ENCODE measurements at places on chromosomes 11 and 22.

DNA sequence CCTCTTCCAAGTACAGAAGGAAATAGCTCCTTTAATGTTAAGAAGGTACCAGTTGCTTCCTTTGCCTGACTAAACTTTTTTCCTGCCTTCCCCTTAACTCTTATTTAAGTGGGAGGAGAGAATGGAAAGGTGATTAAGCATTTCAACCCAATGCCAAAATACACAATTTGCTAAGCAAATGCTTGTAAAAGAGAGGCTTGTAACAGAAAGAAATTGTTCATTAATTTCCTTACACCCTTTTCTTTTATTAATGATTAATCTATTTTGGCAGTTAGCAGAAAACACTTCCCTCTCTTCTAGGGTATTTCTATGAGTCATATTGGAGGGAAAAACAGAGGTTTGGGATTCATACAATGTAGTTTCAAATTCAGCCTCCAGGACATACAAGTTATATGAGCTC is 427.6 kb upstream of the FAT3 start:
- DNase-seq = no peak

DNA sequence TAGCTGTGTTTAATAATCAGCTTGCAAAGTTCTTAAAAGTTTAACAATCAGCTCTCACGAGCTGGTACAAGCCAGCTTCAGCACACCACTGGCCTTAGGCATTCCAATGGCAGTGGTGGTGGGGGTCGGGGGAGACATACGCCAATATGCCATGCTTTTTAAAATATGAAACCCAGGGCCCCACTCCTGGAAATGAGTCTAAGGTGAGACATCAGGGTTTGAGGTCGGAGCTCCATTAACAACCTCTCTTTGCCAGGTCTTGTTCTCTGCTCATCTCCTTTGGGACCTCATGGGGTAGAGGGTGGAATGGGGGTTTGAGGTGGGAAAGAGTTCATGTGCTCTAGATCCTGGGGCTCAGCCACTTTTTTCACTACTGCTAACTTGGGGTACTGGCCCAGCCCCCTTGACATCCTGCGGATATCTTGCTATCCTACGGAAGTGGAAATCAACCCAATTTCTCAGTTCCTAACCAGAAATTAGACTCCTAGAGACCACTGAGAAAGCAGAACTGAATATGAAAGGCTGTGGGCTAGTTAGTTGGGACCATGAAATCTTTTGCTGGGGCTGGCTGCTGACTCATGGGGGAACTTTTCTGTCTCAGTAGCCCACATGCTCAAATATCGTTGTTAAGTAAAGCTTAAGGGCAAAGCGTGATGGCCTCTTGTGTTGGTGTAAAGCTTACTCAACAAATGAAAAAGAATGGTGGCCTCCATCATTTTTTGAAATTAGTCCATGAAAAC is 90.1 kb downstream of the PDHX start:
- no peak for DNase-seq

GRCh38 chr11:23413057-23413456 is 552.8 kb upstream of the CCDC179 start:
- no peak for DNase-seq

GRCh38 chr22:41915035-41915785 is at the start of gene SHISA8:
SHISA8 (minus strand) TSS chr22:41915074; CDS start chr22:41914667, 407 bp downstream.
- DNase-seq = peak; percentile 79

DNA sequence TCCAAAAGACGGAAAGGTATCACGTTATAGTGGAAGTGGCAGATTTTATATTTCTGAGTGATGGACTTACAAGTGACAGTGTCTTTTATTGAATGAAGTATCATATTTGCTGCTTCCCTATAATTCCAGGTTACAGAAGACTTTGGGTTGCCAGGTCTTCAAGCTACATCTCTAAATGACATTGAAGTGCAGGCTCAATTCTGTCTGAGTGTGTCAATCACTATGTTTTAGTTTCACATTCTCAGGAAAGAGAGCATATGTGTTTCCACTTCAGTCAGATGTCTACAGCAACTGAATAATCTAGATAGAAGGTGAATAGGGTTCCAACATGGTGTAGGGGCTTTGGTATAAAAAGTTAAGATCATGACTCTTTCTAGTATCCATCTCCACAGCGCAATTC is 492.7 kb upstream of the API5 start:
- DNase-seq = no peak

GRCh38 chr11:102666331-102666957 is 39.1 kb downstream of the MMP27 start:
- DNase-seq = peak; percentile 66

DNA sequence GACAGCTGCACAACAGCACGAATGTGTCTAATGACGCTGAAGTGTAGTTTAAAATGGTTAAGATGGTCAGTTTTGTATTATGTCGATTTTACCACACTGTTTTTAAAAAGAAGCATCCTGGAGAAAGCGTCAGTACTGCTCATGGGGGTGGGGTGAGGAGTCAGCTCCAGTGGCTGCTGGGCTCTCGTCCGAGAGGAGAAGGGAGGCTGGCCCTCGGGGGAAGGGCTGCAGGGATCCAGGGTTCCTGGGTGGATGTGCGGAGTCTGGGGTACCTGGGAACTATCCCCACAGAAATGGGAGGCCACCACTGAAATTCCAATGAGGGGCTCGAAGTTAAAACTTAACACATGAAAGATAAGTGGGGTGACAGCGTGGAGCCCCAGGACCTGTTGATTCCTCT is 11.9 kb downstream of the C11orf21 start:
- DNase-seq = no peak

GRCh38 chr11:92048415-92048814 is 176.2 kb upstream of the FAT3 start:
- DNase-seq = no peak

DNA sequence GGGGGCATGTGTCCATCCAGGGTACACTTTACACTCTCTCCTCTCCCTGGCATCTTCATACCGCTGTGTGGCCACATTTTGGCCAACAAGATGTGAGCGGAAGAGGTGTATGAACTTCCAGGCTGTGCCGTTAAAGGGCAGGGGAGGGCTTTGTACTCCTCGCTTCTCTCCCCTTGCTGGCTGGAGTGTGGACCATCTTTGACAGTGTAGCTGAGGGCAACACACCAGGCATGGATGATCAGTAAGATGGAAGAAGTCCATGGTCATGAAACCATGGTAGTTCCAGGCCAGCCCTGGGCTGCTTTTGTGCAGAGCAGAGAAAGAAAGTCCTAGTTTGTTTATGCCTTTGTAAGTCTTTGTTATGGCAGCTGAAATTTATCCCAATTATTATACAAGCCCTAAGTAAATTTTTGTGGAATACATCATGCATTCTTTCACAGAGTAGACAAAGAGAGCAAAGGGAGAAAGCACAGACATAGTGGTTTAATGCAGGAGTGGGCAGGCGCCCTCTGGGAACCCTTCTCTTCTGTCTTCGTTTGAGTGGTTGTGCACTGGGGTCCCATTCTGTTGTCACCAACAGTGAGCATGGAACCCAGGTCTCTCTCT is 70.4 kb downstream of the FBXO7 start:
- DNase-seq = no peak

DNA sequence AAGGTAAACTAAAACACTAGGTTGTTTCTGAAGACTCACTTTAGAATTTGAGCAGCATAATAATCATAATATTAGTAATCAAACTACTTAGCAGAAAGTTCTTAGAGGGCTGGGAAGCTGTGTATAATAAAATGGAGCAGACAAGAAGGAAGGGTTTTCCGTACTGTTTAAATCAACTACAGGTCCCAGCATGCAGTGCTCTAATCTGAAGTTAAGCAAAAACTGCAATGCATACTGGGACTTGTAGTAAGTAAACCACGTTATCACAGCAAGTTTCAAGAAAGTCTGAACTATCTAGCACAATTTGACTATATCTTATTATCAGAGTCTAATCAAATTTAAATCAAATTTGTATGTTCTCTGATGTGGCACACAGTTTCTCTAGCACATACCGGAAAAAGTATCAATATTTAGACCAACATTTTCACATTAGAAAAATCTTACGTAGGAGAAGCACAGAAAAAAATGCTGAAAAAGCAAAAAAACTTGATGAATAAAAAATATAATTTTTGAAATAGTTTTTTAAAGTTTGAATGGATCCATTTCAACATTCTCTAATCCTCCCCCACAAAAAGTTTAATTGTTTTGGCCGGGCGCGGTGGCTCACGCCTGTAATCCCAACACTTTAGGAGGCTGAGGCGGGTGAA is 8.2 kb downstream of the PHF21A start:
- DNase-seq = peak; percentile 73

DNA sequence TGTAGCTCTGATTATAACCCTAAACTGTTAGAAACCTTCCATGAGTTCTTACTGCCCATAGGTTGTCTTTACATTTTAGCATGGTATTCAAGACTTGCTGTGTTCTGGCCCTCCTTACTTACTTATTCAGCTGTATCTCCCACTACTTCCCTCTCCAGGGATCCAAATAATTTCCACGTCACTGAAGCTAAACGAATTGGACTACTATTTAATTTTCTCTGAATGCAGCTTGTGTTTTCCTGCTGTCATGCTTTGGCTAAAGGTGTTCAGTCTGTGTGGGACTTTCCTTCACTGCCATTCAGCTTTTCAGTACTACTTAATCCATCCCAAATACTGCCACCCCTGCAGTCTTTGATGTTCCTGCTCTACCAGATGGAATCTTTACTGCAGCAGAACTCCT is 88.3 kb downstream of the UVRAG start:
- peak; percentile 59 for DNase-seq

DNA sequence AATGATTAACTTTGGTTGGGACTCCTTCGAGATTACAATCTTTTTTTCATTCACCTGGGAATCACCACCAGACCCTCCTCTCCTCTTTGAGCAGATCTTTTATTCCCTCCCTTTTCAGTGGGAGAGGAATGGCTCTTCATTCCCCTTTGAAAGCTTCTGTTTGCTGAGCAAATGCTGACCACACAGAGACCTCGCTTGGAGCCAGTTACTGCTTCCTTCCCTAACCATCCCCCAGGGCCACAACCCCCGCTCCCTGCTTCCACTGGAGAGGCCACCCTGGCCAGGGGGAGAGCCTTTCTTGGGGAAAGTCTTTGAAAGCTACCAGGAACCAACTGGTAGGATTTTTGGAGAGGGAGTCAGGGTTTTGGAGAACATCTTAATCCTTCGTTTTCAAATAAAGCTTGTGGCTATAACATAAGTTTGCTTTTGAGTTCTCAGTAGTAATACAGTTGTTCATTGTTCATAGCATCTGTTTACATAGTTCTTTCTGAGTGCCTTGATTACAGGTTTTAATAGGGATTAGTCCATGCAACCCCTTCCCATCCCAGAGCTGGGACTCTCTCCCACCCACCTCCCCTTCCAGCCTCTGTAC is 138.4 kb downstream of the DBX1 start:
- DNase-seq = peak; percentile 76

DNA sequence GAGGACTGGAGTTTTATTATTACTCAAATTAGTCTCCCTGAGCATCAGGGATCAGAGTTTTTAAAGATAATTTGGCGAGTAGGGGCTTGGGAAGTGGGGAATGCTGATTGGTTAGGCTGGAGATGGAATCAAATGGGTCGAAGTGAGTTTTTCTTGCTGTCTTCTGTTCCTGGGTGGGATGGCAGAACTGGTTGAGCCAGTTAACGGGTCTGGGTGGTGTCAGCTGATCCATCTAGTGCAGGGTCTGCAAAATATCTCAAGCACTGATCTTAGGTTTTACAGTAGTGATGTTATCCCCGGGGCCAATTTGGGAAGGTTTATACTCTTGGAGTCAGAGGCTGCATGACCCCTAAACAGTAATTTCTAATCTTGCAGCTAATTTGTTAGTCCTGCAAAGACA is 1.1 kb downstream of the OR5A2 start:
- DNase-seq = no peak

DNA sequence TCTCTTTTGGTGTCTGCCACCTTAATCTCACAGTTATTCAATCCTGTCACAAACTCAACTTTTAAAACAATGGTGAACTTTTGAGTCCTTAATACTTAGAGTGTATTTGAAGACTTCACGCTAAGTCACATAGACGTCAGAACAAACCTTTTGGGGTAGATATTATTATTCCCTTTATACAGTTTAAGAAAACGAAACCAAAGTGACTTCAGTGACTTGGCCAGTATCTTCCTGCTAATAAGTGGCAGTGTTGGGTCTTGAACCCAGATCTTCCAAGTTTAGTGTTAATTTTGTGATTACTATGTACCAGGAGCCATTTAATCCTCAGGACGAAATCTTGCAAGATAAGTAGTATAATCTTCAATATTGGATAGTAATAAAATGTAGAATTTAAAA is 691 bp downstream of the CEP295 start:
- DNase-seq = no peak

- DNase-seq = no peak
Measured at GRCh38 chr11:13214276-13214675, 63.3 kb upstream of the BMAL1 start.

DNA sequence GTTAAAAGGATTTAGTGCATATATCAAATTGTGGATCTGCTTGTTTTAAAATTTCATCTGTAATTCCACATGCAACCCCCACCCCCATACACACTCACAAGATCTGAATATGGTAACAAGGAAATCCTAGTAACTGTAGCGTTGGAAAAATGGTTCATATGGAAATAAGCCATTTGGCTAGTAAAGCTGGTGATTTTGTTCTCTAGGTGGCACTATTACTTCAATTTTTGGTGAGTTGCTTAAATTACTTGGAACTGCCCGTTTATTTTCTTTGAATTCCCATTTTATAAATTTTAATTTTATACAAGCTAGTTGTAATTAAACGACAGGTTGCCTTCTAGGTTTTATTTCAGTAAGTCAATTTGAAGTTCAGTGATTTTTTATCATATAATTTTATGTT is 5.3 kb downstream of the BDNF start:
- DNase-seq = peak; percentile 34

GRCh38 chr22:47795477-47796127 is 1033.2 kb downstream of the TBC1D22A start:
- peak; percentile 15 for DNase-seq

DNA sequence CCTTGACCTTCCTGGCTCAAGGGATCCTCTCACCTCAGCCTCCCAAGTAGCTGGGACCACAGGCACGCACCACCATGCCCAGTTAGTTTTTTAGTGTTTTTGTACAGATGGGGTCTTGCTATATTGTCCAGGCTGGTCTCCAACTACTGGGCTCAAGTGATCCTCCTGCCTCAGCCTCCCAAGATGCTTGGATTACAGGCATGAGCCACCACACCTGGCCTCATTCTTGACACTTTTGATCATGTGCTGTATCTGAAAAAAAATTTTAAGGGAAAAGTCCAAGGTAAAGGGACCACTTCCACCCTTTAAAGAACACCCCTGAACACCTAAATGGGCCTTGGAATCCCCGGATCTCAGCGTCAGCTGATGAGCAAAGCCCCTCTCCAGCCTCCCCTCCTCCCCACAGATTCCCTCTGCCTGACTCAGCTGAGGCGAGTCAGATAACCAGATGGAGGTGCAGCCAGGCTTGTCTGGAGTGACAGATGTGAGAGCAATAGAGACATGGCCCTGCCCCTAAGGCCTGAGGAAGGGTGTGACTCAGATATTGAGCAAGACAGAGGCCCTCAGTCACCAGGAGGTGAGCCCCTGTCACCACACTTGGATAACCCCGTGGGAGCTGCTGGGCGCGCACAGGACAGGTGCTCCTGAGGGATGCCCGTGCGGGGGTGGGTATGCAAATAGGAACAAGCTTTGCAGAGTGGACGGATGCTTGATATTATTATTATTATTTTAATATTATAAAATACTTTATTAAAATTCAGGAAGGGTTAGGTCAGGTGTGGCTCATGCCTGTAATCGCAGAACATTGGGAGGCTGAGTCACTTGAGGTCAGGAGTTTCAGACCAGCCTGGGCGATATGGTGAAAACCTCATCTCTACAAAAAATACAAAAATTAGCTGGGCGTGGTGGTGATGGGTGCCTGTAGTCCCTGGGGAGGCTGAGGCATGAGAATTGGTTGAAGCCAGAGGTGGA is 5.0 kb upstream of the CCDC88B start:
- DNase-seq = peak; percentile 51

Measured in neural progenitor cell (in vitro differentiated cells).